Retina (tissue), 1 donor: ENCODE measurements at places on chromosomes 1 and 21.
A peak's percentile ranks its signal among the peaks of the same experiment; 100 is the strongest.

DNA sequence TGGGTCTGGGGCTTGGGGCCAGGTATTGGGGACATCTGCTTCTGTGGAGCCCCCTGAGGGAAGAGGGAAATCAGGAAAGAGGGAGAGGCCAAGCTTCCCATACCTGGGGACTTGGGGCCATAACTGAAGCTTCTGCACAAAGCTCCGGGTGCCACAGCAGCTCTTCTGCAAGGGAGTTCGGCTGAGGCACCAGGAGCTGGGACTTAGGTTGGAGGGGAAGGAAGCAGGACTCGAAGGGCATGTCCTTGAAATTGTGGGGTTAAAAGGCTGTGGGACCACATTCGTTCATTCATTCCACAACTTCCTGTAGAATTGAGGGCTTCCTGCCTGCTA, 1.7 kb upstream of the EPS8L3 start:
- DNase-seq = no peak

DNA sequence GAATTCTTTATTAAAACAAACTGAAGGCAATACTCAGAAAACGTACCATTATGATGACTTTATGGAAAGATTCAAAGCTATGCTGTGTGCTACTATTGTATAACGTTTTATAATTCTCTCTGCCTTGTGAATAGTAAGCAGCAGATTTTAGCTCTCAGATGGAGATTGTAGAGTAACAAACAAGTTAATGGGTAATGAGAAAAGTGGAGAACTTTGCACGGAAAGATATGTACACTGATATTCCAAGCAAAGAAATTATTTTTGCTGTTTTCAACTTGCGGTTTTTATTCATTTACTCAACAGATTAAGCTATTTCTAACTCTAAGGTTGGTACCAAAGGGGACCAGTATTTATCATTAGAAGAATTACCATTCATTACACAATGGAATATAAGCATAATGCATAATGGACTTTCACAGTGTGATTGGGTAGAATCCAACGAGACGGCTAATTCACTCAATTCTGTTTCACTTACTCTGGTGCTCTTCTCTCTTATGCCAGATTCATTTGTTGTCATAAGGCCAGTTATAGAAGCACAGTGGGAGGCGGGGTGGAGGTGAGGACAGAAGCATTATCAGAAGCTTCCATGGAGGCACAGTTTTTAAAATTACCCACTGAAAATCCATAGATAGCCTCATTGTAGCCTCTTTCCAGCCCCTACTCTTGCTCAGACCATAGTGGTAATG, 38.6 kb downstream of the ATP1B1 start:
- DNase-seq = no peak

GRCh38 chr1:228841632-228842031, 106.4 kb downstream of the RHOU start:
- no peak for DNase-seq

DNA sequence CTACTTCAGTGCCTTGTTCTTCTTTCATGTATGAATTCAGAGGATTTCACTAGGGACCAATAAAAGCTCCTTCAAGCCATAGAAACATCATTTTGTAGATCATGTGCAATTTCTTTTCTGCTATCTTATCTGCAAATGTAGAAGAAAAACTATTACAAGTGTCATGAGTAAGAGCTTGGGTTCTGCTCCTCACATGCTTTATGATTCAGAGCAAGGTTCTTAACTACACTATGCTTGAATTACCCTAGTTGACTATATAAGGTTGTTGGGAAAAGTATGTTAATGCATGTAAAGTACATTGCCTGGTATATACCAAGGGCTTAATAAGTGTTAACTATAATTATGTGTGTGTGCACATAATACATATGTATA, 91.4 kb upstream of the S1PR1 start:
- no peak for DNase-seq

- DNase-seq = no peak
Measured at GRCh38 chr1:101089613-101090338, 64.2 kb upstream of the DPH5 start.

DNA sequence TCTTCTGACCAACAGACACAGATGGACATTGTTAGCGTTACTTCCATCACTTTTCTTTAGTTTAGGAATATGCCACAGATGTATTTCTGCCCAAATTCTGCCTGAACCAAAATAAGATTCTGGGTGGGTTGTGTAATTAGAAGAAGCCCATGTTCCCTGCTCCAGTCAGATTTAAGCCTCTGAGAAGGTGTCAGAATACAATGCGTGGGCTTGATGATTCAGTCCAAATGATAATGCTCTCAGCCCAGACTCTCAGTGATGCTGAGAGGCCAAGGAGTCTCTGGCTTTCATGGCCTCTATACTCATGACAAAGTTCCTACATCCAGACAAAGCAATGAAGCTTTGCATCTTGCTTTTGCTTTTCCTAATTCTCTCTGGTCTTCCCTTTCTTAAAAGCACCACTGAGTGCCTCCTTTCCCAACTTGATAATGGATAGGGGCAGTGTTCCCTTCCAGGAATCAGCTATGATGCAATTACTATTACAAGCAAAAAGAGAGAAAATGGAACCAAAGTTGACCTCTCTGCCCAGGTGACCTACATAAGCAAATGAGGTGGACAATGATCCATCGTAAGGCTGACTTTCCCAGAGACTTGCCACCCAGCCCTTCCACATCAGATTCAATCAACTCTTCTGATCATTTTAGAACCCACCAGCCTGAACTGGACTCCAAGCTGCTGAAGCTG, 8.8 kb downstream of the SEC16B start:
- DNase-seq = no peak

DNA sequence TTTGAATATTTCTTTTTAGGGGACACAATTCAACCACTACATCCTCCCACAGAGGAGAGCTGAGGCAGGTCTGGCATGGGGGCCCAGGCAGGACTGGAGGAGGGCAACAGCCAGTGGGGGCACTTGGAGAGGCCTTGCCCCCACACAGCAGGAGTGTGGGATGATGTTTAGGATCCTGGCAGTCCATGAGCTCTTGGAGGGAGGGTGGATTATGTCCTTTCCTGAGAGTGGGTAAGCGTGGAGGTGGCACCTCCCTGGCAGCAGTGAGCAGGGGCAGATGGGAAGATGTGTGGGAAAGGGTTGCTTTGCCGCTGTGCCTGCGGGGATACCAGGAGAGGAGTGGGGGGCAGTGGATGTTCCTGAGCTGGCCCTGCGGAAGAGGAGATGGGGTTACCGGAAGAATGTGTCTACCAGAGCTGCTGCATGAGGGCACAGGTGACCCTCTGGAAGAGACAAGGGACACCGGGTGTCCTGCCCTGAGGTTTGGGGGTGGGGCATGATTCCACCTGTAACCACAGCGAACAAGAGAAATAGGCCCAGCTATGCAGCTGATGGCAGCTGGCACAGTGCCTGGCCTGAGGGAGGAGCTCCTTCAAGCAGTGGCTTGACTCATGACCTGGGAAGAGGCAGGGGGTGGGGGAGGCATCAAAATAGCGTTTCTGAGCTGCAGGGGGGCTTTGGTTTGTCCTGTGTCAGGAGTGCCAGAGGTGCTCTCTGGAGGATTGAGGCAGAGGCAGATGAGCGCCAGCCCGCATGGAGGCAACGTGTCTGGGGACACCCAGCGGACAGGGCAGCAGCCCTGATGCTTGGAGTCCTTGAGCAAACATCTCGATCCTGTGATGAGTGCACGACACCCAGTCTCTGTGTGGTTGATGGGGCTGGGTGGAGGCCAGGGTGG, 123.9 kb upstream of the TMPRSS2 start:
- DNase-seq = no peak

- DNase-seq = no peak
Measured at GRCh38 chr1:206796981-206797402, 24.7 kb upstream of the IL10 start.

DNA sequence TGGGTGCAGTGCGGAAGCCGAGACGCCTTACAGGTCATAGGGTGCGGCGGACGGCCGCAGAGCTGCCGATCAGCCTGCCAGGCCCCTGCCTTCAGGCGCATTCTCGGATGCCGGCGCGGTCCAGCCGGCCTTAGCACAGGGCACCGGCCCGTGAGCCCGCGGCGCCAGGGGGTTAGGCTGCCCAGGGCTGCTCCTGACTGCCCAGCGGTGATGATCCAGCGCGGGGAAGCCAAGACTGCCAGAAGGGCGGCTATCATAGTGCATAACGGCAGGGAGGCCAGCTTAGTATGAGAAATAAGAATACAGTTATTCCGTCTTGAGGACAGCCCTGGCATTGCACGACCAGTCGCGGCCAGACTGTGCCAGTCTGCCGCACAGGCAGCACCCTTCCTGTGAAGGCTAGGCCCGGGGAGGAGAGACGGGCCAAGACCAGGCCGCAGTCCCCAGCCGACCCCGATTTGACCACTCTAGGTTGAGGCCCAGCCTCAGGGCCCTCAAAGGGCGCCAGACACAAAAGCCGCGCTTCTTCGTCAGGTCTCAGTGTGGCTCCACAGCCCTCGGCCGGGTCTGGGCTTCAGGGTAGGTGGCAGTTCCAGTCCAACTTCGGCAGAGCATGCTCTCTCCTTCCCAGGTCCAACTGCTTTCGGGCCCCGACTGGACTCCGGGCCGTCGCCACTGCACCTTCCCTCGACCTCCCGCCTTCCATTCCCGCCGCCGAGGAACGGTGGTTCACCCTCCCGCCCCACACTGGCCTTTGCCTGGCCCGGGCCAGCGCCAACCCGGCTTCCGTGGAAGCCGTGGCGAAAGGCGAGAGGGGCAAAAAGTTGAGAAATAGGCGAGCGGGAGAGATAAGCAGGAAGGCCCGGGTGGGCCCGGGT, 829 bp downstream of the ALX3 start:
- peak; percentile 79 for DNase-seq

DNA sequence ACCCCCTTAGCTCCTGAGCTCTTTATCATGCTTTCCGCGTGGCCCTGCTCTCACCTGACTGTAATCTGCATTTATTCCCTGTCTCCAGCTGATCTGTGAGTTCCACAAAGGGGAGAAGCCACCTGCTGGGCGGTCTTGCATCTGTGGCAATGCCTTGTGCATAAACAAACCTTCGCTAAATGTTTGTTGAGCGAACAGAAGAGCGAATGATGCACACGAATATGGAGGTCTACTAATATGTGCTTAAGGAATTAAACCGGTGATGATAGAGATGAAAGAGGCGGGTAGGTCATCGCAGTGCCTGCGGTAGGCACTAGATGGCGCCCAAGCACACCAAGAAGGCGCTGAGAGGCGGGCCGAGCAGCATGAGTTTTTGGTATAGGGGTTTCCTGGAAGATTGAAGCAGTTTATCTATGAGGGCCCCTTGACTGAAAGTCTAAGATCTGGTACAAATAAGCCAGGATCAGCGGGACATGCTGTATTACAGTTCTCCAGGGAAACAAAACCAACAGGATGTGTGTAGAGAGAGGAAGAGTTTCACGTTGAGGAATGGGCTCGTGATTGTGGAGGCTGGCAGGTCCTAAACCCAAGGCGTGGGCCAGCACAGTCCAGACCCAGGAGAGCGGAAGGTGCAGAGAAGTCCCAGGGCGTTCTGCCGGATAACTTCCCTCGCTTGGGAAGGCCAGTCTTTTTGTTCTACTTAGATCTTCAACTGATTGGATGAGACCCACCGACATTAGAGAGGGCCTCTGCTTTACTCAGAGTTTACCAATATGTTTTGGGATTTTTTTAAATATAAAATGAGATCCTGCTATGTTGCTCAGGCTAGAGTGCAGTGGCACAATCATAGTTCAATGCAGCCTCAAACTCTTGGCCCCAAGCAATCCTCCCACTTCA, 34.7 kb downstream of the TOMM20 start:
- peak; percentile 92 for DNase-seq

GRCh38 chr1:186179231-186179630, 195.8 kb downstream of the TPR start:
- DNase-seq = no peak

DNA sequence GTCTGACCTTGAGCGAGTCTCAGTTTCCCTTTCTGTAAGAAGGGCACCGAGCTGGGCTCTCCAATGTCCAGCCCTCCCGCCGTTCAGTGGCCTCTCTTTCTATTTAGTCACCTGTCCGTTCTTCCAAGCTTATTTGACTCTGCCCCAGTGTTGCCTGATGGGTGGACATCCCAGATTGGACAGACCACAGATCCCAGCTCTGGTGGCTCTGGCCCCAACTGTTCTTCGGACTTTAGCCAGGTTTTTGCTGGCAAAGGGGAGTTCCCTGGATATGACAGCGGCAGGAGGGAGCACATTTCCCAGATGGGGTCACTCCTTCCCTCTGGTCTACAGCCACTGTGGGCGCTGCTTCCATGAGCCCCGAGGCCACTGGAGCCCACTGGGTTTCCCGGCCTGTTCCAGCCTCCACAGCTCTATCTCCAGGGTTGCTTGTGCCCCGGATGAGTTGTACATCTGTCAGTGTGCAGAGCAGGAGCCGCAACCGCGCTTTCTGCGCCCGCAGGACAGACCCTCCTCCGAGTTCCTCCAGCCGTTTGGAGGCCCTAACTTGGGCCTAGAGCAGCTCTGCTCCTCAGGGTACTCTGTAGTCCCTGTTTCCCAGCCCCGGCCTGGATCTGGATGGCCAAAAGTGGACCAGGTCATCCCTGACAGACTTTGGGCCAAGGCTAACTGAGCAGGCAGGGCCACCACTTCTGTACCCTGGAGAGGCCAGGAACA, 3.8 kb downstream of the DMBX1 start:
- no peak for DNase-seq

DNA sequence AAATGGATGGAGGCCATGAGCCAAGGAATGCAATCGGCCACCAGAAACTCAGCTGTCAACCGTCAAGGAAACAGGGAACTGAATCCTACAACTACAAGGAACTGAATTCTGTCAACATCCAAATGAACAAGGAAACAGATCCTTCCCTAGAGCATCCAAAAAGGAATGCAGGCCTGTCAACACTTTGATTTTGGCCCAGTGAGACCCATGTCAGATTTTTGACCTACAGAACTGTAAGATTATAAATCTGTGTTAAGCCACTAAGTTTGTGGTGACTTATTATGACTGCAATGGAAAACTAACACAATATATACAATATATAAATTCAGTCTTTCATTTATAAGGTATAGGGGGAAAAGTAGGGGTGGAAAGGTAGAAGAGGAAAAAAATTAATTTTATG, 55.3 kb downstream of the SHCBP1L start:
- DNase-seq = no peak

- DNase-seq = no peak
Measured at GRCh38 chr1:155070158-155070621, 6.7 kb downstream of the EFNA4 start.

DNA sequence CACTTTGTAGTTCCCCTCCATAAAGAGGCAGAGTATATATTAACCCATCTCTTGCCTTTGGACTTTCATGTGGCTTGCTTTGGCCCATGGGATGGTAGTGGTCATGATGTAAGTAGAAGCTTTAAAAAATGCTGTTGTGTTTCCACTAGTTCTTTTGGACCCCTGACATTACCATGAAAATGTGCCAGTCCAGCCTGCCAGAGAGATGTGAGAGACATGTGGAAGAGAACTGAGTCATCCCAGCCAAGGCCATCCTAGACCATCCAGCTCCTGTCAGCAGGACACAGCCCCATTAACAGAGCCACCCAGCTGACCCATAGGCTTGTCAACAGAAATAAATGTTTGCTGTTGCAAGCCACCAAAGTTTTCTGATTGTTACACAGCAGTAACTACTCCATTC, 3.9 kb upstream of the CD101 start:
- DNase-seq = no peak

- no peak for DNase-seq
Measured at GRCh38 chr1:17309426-17310067, 1.6 kb downstream of the PADI4 start.

GRCh38 chr21:45632637-45633251, 10.8 kb upstream of the PCBP3 start:
- DNase-seq = no peak

- DNase-seq = no peak
Measured at GRCh38 chr21:43845386-43845785, 19.6 kb upstream of the AGPAT3 start.

- DNase-seq = no peak
Measured at GRCh38 chr1:216193839-216194443, 229.3 kb downstream of the USH2A start.

GRCh38 chr1:235724730-235725129, 75.1 kb upstream of the GNG4 start:
- DNase-seq = no peak
